ENCODE measurements at places on chromosomes 7 and 10.

- no peak for DNase-seq
Measured at GRCh38 chr7:16402091-16402490, 19.2 kb downstream of the CRPPA start.

DNA sequence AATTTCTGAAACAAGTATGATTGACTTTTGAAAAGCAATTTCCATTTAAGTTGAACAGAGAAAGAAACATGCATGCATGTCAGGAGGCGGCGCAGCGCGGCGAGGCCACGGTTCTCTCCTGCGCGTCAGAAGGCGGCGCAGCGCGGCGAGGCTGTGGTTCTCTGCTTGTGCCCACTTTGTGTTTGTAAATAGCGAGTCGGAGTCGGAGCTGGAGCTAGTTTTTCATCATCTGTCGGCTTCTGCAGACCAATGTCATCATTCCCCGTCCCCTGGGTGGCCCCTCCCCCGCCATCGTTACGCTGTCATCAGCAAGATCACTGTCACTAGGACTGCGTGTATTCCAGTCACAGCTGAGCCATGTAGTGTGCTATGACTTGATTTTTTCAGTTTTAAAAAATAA is 49.2 kb downstream of the INPP5A start:
- DNase-seq = no peak

GRCh38 chr10:122931088-122931906 is 20.9 kb downstream of the FAM24A start:
- no peak for DNase-seq

- DNase-seq = no peak
Measured at GRCh38 chr10:121607310-121608055, 9.2 kb upstream of the FGFR2 start.

- no peak for DNase-seq
Measured at GRCh38 chr7:1591396-1591795, 21.6 kb upstream of the PSMG3 start.

DNA sequence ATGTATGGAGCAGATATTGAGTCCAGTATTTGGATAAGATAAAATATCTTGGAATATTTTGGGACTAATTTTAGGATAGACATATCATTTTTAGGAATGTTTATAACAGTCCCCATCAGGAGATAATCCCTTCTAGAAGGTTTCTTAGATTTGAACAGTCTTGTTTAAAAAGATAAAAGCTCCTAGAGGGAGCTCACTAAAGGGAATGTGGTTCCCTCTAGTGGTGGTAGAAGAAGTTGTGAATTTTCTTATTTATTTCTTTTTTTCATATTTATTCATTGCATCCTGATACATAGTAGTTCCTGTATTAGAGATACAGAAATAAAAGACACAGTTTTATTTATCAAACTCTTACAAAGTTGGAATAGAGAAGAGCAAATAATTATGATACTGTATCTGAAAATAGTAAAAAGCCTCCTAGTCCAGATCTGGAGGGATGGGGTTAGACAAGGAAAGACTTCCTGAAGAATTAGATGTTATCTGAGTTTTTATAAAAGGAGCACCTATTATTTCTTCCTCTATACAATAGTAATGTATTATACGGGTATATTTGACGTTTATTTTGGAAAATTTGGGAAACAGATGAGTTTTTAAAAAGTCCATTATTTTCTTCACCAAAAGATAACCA is 24.5 kb upstream of the KLF14 start:
- DNase-seq = no peak

- no peak for DNase-seq
Measured at GRCh38 chr10:123857616-123858015, 34.0 kb downstream of the CPXM2 start.

DNA sequence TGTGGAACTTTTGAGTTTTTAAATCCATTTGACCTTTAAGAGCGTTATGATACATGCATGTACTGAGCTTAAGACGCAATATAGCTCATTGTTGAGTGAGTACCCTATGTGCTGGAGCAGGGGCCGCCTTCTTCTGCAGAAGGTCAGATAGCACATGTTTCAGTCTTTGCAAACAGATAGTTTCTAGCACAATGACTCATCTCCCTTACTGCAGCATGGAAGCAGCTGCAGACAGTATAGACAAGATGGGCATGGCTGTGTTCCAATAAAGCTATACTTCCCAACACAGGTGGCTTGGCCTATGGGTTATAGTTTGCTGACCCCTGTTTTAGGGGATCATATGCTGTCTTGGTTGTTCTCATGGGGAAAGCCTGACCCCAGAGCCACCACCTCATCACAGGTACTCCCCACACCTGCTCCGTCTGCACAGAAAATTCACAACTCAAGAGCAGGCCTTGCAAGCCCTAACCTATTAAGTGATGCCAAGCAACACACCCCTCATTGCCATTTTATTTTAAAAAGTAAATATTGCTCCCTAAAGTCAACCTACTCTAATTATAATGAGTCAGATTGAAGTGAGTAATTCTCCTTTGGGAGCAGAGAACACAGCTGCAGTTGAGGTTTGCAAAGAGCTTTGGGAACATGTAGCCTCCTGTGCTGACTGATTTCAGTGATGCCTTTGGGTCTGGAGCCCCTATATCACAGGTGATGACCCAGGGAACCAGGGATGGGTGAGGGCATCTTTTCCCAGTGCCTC is 330.1 kb downstream of the PAXIP1 start:
- no peak for DNase-seq

GRCh38 chr10:14822879-14823755 is 14.7 kb downstream of the CDNF start:
- peak; percentile 51 for DNase-seq

GRCh38 chr10:43369921-43370320 is 1.5 kb upstream of the FXYD4 start:
- DNase-seq = no peak

DNA sequence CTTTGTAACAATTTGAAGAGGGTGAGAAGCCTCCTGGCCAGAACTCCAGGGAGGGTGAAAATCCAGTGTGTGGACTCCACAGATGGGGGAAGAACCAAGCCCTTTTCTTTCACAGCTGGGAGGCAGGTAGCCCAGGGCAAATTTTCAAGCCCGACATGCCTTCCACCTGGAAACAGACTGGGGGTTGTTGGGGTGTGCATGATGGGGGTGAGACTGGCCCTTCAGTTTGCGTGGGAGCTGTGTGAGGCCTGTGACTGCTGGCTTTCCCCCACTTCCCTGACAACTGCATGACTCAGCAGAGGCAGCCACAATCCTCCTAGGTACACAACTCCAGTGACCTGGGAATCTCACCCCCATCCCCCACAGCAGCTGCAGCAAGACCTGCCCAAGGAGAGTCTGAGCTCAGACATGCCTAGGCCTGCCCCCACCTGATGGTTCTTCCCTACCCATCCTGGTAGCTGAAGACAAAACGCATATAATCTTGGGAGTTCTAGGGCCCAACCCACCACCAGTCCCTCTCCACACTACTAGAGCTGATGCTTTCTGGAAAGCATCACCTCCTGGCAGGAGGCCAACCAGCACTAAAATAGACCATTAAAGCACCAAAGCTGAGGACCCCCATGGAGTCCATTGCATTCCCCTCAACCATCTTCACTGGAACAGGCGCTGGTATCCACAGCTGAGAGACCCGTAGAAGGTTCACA is 445.4 kb downstream of the TFEC start:
- DNase-seq = no peak

GRCh38 chr7:91913612-91914011 is 27.1 kb upstream of the AKAP9 start:
- no peak for DNase-seq

GRCh38 chr10:108049668-108050067 is 885.2 kb upstream of the SORCS1 start:
- DNase-seq = no peak

DNA sequence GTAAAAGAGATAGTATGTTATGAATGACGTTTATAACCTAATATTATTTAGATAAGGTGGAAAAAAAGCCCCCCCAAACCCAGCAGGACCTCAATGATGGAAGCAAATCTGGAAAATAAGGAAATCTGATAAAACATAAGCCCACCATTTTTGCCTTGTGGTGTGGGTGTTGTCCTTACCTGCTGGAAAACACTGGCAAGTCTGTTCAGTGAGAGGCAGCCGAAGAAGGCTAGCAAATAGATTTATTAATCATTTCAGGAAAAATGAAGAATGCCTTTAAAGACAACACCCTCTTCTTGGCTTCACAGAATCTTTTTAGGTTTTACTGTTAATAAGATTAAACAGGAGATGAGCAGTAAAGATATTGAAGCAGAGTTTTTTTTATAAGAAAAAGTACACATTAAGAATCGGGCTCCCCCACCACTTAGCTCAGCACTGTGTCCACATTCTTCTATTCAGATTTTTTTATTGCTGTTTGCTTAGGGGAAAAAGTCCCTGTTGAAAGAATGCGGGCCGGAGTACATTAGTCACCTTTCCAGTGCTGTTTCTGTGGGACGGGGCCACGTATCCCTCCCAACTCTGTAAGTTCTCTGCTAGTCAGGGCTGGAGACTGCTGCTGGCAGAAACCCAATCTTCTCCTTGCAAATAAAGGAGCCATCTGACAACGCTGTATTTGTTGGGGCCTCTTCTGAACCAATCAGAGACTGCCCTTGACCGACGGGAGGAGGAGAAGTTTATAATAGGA is 104.1 kb downstream of the EVX1 start:
- DNase-seq = no peak

DNA sequence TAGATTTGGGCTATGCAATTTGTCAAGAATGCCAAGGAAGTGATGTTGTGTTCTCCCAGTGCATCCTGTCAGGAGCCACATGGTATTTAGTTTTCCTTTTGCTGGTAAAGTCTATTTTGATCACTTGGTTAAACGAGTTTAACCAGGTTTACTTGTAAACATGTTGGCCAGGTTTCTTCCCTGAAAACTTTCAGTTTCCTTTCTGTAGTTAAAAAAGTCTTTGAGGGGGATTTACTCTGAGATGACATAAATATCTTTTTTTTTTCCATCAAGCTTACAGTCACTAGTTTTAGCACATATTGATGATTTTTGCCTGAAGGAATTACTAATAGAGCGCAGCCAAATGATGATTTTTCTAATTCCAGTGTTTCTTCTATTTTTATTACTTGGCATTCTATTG is 320.5 kb downstream of the PHF14 start:
- DNase-seq = no peak

- DNase-seq = peak; percentile 90
Measured at GRCh38 chr10:104328896-104329710, 9.2 kb downstream of the ITPRIP start.

- no peak for DNase-seq
Measured at GRCh38 chr10:77526868-77527617, 110.6 kb downstream of the KCNMA1 start.

DNA sequence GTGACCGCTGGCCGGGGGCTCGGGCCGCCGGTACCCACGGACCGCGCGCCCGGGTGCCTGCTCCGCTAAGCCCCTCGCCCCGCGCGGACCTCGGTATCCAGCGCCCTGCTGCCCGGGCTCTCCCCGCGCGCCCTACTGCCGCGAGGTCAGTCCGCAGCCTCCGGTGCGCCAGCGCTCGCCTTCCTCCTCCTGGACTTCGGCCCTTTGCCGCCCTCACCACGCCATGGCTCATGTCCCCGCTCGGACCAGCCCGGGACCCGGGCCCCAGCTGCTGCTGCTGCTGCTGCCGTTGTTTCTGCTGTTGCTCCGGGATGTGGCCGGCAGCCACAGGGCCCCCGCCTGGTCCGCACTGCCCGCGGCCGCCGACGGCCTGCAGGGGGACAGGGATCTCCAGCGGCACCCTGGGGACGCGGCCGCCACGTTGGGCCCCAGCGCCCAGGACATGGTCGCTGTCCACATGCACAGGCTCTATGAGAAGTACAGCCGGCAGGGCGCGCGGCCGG is 483 bp downstream of the GDF10 start:
- DNase-seq = no peak

GRCh38 chr7:44569959-44570358 is 3.7 kb downstream of the DDX56 start:
- no peak for DNase-seq

- DNase-seq = no peak
Measured at GRCh38 chr7:77827999-77828398, 29.4 kb downstream of the PHTF2 start.

- no peak for DNase-seq
Measured at GRCh38 chr10:35533565-35533964, 71.6 kb upstream of the GJD4 start.

DNA sequence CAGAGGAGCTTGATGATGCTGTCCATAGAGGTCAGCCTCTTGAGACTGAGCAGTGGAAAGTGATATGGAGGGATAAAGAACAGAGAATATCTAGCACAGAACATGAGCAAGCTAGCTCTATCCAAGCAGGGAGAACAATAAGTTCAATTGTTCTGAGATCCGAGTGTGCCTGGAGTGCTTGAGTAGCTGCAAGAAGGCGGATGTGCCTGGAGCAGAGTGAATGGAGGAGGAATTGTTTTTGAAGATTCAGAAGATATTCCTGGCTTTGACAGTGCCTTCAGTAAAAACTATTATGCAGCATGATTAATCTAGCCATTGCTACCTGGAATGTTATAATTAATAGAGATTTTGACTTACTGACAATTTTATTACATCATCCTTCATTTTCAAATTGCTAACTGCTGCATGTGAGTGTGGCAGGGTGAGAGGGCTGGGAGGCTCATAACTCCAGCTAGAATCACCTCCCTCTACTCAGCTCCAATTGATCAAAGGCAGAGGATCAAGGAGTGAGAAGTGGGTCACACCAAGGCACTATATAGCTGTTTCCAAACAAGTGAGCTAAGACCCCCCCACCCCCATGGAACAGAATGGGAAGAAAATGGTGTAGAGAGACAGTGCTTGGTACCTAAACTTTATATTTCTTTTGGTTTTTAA is 302.8 kb downstream of the ADRA2A start:
- no peak for DNase-seq

- DNase-seq = no peak
Measured at GRCh38 chr7:6175645-6176044, 96.8 kb downstream of the CYTH3 start.

- no peak for DNase-seq
Measured at GRCh38 chr7:52911326-52911725, 124.1 kb upstream of the POM121L12 start.

DNA sequence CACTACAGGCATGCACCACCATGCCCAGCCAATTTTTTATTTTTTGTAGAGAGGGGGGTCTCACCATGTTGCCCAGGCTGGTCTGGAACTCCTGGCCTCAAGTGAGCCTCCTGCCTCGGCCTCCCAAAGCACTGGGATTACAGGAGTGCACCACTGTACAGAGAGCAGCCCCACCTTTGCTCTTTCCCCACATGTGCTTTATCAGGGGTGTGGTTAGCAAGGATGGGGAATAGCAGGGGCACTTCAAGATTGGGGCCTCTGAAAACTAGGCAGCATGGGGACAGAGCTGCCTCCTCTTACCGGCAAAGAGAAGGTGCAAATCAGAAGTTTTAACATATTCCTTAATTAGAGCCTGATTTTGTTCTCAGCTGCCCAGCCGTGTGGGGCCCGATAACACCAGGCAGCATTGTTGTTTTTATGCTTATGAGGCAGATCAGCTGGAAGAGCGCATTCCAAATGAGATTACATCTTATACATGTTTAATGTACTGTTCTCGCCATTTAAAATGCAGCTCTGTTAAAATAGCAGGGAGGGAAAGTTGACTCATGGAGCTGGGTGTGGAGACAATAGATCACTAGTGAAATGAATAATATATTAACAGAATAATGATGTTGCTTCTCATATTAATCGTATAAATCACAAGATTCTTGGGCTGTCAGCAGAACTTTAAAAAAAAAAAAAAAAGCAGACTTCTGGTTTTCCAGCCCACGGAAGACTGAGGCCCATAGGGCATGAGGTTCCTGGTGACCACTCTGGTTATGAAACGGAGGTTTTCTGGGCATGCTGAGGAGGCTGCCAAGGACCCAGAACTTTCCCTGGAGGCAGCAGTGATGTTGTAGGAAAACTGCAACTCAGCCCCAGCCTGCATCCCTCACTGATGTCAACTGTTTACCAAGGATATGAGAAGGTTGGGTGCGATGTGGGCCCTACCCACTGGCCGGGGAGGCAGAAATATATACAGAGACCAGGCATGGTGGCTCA is 62.5 kb downstream of the TMEM130 start:
- DNase-seq = no peak

- no peak for DNase-seq
Measured at GRCh38 chr10:25492040-25492439, 317.2 kb downstream of the GPR158 start.
